ENCODE measurements at places on chromosomes 6 and 20. TPM values are rescaled to one million over a fixed set of nuclear protein-coding genes. Genes with fewer than 3 reads are reported as not detected.

CYP39A1 gene
- total RNA-seq: not detected

ZNF76 gene
- total RNA-seq: 42.7 TPM

GTSF1L gene
- not detected for total RNA-seq

CTAGE9 gene
- total RNA-seq: not detected

DNA sequence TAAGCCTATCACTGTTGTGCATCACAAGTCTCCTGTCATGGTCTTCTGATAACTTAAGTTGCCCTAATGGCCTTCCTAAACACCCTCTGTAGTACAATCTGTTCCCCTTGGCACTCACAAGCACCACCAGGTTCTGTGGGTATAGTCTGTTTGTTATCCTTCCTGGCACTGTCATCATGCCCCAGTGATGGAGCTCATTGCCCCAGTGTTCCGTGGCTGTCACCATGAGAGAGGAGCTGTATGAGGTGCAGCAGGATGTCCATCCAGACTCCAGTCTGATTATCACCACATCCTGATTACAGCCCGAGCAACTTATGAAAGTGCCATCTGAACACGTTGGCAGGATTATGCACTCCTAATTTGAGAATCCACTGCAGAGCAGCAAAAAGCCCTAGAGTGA lies 380.1 kb downstream of the FRK start:
- H3K27ac ChIP-seq: no peak overlapping the region
- no peaks in the 10 kb centered on the region for H3K4me1 ChIP-seq
- no peak for DNase-seq
- H3K27me3 ChIP-seq: no peaks in the 10 kb centered on the region
- H3K4me3 ChIP-seq: no peak overlapping the region

DNA sequence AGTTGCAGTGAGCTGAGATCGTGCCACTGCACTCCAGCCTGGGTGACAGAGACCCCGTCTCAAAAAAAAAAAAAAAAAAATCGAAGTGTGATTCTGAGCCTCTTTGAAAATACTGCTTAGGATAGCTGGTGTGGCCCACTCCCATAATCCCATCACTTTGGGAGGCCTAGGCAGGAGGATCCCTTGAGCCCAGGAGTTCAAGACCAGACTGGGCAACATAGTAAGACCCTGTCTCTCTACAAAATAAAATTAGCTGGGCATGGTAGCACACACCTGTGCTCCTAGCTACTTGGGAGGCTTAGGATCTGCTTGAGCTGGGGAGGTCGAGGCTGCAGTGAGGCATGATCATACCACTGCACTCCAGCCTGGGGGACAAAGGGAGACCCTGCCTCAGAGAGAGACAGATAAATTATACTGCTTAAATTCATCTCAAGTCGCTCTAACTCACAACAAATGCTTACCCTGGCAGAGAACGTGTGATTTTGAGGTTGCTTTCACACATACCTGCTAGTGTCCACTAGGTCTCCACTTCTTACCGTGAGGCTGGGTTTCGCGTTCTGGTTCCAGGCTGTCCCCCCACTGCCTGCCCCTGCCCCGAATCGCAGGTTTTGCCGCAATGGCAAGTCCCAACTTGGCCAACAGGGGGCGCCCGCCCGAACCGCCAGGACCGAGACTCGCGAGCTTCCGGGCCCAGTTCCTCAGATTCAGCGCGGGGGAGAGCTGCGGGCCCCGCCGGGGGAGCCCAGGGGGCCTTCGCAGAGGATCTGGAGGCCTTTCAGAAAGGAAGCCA lies 12.3 kb upstream of the TMC2 start:
- H3K27ac ChIP-seq: peak overlapping the region; percentile 71
- peaks cover 33% of the 10 kb centered on the region for H3K4me1 ChIP-seq
- H3K36me3 ChIP-seq: no peaks in the 10 kb centered on the region

DNA sequence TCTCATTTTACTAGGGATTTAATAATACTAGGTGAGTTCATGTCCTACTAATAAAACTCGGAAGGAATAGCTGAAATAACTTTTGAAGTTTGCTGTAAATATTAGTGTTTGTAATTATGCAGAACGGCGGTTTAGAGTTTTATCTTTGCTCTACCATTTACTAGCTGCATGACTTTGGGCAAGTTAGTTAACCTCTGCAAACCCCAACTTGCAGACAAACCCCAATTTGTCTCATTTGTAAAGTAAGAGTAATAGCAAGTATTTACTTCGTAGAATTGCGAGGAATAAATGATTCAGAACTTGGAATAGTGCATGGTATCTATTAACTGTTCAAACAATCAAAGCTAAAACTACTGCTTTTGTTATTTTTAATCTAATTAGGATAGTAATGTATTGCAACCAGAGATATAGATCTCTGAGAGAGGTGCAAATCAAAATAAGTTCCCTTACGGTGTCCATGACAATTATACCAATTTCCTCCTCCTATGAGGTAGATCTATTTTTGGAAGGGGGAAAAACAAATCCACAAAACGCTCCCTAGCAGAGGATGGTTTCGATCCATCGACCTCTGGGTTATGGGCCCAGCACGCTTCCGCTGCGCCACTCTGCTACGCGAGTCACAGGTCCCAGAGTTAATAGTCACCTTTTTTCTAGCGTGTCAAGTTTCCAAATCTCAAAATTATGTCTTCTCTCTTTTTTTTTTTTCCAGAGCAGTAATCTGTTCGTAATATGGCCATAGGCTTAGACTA lies 35.1 kb upstream of the BTN3A2 start:
- peaks cover 57% of the 10 kb centered on the region for H3K27me3 ChIP-seq
- H3K4me1 ChIP-seq: peaks cover 47% of the 10 kb centered on the region
- H3K4me3 ChIP-seq: peak overlapping the region; percentile 75
- peaks cover 3% of the 10 kb centered on the region for H3K36me3 ChIP-seq
- DNase-seq: peak; percentile 60

DNA sequence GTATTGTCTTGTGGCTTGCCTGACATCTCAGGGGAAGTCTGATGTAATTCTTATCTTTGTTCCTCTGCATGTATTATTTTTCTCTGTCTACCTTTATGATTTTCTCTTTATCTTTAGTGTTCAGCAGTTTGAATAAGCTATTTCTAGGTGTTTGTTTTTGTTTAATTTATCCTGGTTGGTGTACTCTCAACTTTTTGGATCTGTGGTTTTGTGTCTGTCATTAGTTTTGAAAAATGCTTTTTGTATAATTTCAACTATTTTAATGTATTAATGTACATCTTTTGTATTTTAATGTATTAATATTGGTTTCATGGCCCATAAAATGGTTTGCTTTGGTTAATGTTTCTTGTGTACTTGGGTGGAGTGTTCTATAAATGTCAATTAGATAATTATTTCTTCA lies 15.9 kb upstream of the APCDD1L start:
- peaks cover 2% of the 10 kb centered on the region for H3K27me3 ChIP-seq
- H3K4me1 ChIP-seq: no peaks in the 10 kb centered on the region
- no peak overlapping the region for H3K4me3 ChIP-seq
- DNase-seq: no peak
- no peaks in the 10 kb centered on the region for H3K36me3 ChIP-seq
